Renal cortex interstitium (tissue), 15 donors: ENCODE measurements at places on chromosomes 1 and 21. TPM values are rescaled to one million over a fixed set of nuclear protein-coding genes. Genes with fewer than 3 reads are reported as not detected.

DNA sequence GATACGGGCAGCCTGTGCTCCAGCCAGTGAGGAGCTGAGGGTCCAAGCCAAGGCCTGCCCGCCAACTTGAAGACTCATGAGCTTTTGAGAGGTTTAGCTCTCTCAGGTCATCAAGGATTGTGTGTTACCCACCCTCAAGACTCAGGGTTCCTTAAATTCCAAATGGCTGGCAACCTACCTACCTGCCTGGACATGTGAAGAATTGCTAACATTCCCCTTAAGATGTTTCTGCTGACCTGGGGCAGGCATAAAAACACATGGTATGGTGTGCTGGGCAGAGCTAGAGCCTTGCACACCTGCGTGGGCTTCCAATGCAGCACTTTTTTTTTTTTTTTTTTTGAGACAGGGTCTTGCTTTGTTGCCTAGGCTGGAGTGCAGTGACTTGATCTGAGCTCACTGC, 17.2 kb downstream of the PARP1 start:
- no peak for DNase-seq

DNA sequence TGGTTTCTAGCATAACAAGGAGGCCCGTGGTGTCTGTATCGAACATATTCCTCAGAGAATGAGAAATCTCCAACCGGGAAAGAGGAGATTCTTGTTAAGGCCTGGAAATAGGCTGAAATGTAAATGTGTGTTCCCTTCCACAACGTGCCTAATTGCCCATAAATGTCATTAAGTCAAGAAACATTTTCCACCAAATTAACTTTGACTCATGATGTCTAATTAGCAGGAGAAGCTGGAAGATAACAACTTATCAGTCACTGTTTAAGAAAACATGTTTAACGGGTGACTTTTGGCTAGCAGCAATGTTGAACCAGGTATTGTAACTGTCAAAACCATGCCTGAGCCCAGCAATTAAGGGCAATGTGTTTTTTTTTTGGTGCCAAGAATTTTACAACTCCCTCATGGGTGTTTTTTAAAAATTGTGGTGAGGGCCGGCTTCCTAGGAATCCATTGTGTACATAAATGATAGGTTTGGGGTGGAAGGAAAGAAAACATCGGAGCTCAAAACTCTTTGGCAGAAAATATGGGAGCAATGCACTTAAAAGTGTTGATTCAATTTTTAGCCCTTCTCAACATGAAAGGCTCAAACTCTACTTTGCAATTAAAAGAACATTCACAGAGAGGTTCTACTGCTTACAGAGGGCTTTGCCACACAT, 67.0 kb downstream of the OLIG1 start:
- DNase-seq = no peak

DNA sequence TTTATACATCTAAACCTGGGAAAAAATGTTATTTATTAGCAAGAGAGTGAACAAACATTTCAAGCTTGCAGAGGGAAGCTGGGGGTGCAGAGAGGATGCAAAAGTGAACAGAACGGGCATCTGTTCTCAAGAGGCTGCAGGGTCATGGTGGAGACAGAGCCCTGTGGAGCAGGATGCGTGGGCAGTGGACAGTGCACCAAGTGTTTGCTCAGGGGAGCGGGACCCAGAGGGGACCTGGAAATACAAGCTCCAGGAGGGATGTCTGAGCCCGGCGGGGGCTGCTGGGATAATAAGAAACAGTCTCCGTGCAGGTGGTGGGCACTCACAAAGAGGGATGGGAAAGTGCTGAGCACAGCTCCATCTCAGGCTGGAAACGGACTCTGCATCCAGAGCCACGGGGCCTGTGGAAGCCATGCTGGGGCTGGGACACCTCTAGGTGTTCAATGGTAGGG, 105.3 kb upstream of the SLC45A1 start:
- DNase-seq = no peak

DNA sequence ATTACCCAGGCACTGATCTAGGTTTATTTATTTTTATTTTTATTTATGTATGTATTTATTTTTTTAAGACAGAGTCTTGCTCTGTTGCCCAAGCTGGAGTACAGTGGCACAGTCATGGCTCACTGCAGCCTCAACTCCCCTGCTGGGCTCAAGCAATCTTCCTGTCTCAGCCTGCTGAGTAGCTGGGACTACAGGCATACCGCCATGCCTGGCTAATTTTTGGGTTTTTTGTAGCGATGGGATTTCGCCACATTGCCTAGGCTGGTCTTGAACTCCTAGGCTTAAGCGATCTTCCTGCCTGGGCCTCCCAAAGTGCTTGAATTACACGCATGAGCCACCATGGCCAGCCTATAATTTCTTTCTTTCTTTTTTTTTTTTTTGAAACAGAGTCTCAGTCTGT, 9.4 kb downstream of the PHACTR4 start:
- DNase-seq = no peak

- DNase-seq = no peak
These were observed 262.6 kb downstream of the CAMTA1 start for GRCh38 chr1:7047866-7048265.

DNA sequence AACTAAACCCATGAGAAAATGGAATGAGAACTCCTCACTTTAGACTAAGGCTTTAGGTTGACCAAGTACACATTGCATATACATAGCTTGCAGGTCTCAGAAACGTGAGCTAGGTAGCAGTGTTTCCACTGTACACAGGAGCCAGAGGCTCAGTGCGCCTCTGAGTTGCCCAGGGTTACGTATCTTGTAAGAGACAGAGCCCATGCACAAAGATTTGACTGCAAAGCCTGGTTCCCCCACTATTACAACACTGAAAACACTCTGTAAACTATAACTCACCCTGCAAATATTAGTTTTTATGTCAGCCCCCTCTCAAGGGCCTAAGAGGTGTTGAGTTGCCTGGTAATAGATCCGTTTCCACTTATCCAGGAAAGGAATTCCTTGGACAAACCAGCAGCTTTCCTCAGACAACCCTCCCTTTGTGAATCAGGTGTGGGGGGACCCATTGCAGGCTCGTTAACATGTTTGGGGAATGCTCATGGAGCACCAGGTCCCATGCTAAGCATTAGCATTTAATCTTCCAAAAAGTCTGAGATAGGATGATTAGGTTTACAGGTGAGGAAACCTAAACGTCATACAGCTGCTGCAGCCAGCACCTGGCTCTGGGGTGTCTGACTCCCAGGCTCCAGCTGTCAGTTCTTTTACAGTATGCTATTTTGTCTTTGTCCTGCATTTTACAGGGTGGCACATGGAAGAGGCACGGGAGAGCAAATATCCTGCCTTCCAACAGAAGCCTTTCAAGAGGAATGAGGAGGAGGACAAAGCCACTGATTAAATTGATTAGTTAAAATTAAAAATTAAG, 25.7 kb downstream of the TENT5C start:
- no peak for DNase-seq

- no peak for DNase-seq
These were observed 39.9 kb upstream of the ACTRT2 start for GRCh38 chr1:2981388-2981787.

DNA sequence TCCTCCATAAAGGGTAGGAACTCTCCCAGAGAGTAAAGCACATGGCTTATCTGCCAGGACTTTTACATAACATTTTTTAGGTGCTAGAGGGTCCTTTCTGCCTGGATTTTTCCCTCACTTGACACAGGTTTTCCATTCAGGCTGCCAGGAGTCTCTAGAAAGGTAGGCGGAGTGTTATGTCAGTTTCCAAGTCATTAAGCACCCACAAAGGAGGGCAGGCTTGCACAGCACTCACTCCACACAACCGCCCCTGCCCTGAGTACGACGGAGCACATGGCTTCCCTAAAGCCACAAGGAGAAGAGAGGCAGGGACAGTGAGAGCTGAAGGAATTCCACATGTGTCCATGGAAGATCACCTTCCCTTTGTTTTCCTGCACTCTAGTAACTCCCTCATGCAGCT, 55.7 kb downstream of the CAPZB start:
- DNase-seq = no peak

The KDF1 gene
- 10.3 TPM for polyA plus RNA-seq

The RAB7B gene
- polyA plus RNA-seq = 2.2 TPM
